ENCODE measurements at places on chromosomes 12 and 14.

- DNase-seq: no peak
These were observed 2.7 kb downstream of the PDE3A start for GRCh38 chr12:20370866-20371519.

- no peak for DNase-seq
These were observed 32.0 kb downstream of the LRIG3 start for GRCh38 chr12:58888131-58888783.

DNA sequence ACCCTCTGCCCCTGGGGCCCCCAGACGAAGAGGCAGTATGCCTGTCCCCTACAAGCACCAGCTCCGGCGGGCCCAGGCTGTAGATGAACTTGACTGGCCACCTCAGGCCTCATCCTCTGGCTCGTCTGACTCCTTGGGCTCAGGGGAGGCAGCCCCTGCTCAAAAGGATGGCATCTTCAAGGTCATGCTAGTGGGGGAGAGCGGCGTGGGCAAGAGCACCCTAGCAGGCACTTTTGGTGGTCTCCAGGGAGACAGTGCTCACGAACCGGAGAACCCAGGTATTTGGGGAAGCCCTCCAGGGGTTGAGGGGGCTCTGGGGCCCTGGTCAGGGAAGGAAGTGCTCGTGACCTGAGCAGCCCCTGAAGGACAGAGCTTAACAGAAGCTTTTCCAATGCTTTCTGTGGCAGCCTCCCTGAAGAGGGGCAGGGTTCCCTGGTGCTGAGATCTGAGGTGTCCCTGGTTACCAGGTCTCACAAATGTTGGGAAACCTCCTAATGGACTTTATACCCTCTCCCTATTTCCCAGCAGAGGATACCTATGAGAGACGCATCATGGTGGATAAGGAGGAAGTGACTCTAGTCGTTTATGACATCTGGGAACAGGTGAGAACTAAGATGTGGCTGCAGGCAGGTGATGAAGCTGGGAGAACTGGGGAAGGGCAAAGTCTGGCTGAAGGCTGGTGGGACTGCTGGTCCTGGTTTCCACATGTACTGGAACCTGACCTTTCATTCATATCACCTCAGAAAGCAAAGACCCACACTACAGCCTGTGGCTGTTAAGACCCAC, 1.9 kb downstream of the REM2 start:
- DNase-seq: no peak

- no peak for DNase-seq
These were observed 340.3 kb upstream of the RGS6 start for GRCh38 chr14:71591929-71592328.

GRCh38 chr14:94373708-94374107, 14.7 kb downstream of the SERPINA1 start:
- DNase-seq: no peak

- DNase-seq: no peak
These were observed 331.6 kb upstream of the STXBP6 start for GRCh38 chr14:25381498-25381897.

- no peak for DNase-seq
These were observed 92.6 kb downstream of the EMP1 start for GRCh38 chr12:13288937-13289652.

DNA sequence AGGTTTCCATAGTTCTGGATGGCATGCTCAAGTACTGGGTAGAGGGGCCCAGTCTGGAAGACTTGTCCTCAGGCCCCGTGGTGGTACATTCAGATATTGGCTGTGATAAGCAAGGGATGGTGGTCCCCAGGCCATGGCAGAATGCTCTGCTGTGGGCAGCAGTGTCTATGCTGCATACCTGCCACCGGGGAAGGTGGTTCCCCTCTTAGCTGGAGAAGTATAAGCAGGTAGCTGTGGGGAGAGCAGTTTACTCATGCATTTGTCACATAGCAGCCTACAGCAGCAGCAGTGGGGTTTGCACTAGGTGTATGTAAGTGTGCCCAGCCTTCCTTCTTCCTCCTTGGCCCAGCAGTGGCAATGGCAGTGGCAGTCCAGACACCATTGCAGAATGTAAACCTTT, 69.3 kb upstream of the ADAMTS20 start:
- no peak for DNase-seq

DNA sequence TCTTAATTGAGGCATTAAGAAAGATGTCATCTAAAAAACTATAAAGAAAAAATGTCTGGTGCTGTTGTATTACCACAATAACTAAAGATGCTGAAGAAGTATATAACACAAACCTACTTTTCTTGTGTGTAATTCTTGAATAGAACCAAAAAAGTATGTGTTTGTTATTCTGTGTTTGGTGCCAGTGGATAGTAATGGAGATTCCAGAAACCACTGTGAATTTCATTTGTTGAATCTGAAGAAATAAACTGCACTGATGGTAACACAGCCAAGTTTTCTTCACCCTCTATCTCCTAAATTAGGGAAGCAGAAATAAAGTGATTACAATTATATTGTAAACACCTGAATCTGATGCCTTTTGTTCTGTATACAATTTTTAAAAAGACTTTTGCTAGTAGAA, 13.1 kb upstream of the KERA start:
- DNase-seq: no peak

DNA sequence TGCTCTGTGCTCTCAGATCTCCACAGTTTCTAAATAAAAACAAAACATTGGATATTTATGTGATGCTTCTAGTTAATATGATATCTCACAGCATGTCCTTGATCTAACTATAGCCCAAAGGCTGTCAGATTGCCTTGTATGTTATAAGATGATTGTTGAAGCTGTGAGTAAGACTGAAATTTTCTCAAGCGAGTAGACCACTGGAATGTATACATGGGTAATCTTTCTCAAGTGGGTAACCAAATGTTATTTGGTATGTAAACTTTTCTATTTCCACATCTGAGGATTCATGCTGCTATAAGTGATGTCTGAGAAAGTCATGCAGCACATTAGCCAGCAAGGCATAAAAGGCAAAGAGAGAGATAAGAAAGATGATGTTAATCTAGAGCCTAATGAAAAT, 886.7 kb downstream of the NRXN3 start:
- no peak for DNase-seq

GRCh38 chr12:91180582-91181395, 1.8 kb downstream of the DCN start:
- DNase-seq: no peak

GRCh38 chr12:119942386-119942785, 46.6 kb upstream of the BICDL1 start:
- DNase-seq: no peak

DNA sequence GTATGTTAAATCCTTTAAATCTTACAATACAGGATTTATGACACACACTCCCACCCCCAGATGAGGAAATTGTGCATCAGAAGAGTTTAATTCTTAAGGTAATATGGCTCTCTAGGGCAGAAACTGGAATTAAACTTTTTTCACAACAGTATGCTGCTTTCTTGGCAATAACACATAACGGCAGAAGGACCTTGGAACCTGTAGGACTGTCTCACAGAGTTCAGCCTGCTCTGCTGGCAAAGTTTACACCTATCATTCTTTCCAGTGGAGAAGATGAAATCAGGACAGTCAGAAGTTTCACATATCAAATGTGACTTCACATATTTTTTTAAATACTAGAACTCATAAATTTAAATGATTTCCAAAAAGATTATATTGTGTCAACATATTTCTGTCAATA, 30.6 kb upstream of the MYF6 start:
- DNase-seq: no peak

All from CD4-positive, alpha-beta T cell treated with Interleukin-17A for 4 hours (primary cell).